Ovary (tissue), 10 donors: ENCODE measurements at places on chromosomes 12 and 14. TPM values are rescaled to one million over a fixed set of nuclear protein-coding genes. Genes with fewer than 3 reads are reported as not detected.

GRCh38 chr12:6367065-6367968, 8.0 kb downstream of the SCNN1A start:
- no peak for DNase-seq
- H3K27me3 ChIP-seq, result no peaks in the 10 kb centered on the region
- H3K27ac ChIP-seq, result no peak overlapping the region
- no peak overlapping the region for H3K4me3 ChIP-seq

GRCh38 chr12:56769868-56770267, 6.7 kb downstream of the HSD17B6 start:
- H3K27ac ChIP-seq, result no peak overlapping the region
- no peaks in the 10 kb centered on the region for H3K4me1 ChIP-seq
- H3K27me3 ChIP-seq, result no peaks in the 10 kb centered on the region
- H3K36me3 ChIP-seq, result no peaks in the 10 kb centered on the region
- no peak for DNase-seq
- no peak overlapping the region for H3K4me3 ChIP-seq

- H3K27ac ChIP-seq, result no peak overlapping the region
- H3K4me3 ChIP-seq, result no peak overlapping the region
- H3K36me3 ChIP-seq, result no peaks in the 10 kb centered on the region
- DNase-seq, result no peak
- H3K27me3 ChIP-seq, result no peaks in the 10 kb centered on the region
Measured at GRCh38 chr12:49795654-49796105, 32.5 kb downstream of the NCKAP5L start.

- no peak overlapping the region for H3K4me3 ChIP-seq
- H3K27ac ChIP-seq, result no peak overlapping the region
- H3K4me1 ChIP-seq, result peaks cover 4% of the 10 kb centered on the region
- H3K27me3 ChIP-seq, result no peaks in the 10 kb centered on the region
- no peak for DNase-seq
Measured at GRCh38 chr14:92529903-92530302, 16.3 kb downstream of the RIN3 start.

- no peaks in the 10 kb centered on the region for H3K4me1 ChIP-seq
- no peaks in the 10 kb centered on the region for H3K27me3 ChIP-seq
- no peaks in the 10 kb centered on the region for H3K36me3 ChIP-seq
- no peak overlapping the region for H3K4me3 ChIP-seq
Measured at GRCh38 chr12:47400266-47400665, 305.6 kb downstream of the RPAP3 start.

DNA sequence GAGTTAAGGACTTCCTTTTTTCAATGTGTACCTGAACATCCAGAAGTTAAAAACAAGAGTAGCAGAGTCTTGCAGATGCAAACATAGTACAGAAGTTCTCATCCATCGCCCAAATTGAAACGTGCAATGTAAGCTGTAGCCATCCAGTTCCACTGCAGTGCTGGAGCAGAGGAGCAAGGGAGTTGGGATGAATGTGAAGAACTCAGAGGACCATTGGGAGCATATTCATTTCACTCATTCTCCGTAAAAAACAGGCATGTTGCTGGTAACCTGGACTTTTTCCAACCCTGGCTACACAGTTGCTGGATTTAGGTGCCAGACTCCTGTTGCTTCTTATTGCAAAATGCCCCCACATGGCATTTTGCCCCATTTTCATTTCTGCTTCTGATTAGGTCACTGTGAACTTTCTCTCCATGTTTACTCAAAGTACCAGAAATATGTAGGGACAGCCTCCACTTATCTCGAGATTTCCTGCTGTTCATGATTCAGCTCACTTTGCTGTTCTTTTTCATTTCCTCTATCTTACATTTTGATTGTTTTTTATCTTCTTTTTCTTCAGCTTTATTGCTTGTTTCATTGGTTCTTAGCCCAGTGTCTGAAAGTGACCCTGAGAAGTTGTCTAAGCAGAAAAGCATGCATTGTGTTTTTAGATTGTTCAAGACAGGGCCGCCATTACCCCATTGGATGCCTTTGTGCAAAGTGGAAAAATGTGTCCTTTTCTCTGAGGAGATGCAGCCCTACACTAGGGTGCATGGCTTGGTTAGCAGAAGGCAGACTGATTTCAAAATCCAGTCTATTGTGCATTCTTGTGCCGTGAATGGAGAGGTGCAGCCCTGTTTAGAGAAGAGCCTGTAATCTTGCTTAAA, 109.0 kb upstream of the AMIGO2 start:
- no peaks in the 10 kb centered on the region for H3K36me3 ChIP-seq
- no peaks in the 10 kb centered on the region for H3K27me3 ChIP-seq
- no peak for DNase-seq

DNA sequence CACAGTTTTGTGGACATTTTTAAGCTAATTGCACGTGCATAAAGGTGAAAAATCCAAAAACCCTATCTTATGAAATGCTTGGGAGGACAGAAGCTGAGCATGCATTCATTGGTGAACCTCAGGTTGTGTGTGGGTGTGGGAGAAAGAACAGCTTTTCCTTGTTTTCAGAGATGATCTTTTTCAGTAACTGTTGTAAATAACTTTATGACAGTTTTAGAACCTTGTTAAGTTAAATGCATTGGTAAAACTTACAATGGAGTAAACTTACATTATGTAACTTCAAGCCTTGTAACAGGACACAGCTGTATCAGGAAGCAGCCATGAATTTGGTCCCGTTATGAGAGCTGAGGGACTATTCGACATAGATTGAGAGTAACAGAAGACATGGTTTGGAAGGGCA, 587.4 kb downstream of the GALC start:
- no peak overlapping the region for H3K4me3 ChIP-seq
- no peaks in the 10 kb centered on the region for H3K36me3 ChIP-seq
- H3K4me1 ChIP-seq, result no peaks in the 10 kb centered on the region
- no peaks in the 10 kb centered on the region for H3K27me3 ChIP-seq

DNA sequence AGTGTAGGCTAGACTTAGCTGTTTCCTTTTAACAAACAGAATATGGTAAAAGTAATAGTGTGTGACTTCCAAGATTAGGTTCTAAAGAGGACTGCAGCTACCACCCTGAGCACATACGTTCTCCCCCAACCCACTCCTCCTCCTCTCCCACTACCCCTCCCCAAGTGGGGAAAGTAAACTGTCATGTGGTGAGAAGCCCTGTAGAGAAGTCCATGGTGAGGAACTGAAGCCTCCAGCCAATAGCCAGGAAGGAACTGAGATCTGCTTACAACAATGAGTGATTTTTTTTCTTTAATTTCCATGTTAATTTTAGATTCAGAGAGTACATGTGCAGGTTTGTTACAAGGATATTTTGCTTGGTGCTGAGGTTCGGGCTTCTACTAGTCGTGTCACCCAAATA, 57.0 kb upstream of the EGLN3 start:
- no peaks in the 10 kb centered on the region for H3K27me3 ChIP-seq
- no peak overlapping the region for H3K27ac ChIP-seq
- no peaks in the 10 kb centered on the region for H3K4me1 ChIP-seq

Gene INHBC
- total RNA-seq, result 0.27 TPM

Gene NFKBIA
- total RNA-seq, result 1,807 TPM

Gene PRB2
- not detected for total RNA-seq
